ENCODE measurements at places on chromosomes 2 and 18.

DNA sequence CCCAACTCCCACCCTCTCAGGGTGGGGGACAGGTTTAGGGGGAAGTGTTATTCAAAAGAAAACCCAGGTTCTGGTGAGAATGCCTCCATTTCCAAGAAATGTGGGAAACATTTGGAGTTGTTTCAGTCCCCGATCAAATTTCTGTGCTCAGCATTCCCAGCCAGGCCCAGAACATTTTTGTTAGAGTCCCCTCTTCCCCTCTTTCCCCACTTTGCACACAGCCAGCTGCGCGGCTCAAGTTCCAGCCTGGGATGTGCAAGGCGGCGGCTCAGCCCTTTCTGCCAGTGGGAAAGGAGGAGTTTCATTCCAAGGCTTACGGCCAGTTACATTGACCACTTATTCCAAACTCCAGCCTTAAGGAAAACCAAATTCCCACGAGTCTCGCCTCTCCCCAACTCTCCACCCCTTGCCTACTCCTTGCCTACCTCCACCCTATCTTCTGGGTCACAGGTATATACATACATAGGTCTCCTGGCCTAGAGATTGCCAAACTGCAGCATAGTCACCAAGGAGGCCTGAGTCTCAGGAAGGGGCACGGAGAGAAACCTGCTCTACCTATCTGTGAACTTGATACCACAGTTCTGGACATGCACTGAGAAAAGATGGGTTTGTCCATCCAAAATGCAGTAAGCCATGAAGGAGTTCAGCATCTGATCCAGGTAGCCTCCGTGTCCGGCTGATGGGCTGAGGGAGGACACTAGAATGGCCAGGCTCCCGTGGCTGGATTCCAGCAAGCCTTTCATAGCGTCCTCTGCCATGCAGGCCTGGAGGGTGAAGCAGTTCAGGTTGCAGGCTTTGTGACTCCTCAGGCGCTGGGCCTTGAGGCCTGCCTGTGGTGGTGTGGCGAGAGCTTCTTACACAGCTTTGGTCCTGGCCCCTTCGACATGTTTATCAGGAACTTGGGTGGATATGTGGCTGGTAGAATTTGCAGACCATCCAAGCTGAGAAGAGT is 154.5 kb downstream of the ZFP36L2 start:
- DNase-seq, result no peak

- DNase-seq, result no peak
These were observed 77.6 kb downstream of the CCDC148 start for GRCh38 chr2:158378926-158379325.

DNA sequence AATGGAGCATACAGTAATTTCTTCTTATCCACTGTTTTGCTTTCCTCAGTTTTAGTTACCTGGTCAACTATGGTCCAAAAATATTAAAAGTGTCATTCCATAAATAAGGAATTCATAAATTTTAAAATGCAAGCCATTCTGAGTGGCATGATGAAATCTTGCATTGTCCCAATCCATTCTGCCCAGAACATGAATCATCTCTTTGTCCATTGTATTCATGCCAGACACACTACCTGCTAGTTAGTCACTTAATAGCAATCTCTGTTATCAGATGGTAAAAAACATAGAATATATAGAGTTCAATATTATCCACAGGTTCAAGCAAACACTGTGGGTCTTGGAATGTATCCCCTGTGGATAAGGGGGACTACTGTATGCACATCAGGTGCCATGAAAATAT is 872.2 kb upstream of the NXPH2 start:
- no peak for DNase-seq

GRCh38 chr2:392181-392925 is 104.5 kb upstream of the ALKAL2 start:
- DNase-seq, result no peak

DNA sequence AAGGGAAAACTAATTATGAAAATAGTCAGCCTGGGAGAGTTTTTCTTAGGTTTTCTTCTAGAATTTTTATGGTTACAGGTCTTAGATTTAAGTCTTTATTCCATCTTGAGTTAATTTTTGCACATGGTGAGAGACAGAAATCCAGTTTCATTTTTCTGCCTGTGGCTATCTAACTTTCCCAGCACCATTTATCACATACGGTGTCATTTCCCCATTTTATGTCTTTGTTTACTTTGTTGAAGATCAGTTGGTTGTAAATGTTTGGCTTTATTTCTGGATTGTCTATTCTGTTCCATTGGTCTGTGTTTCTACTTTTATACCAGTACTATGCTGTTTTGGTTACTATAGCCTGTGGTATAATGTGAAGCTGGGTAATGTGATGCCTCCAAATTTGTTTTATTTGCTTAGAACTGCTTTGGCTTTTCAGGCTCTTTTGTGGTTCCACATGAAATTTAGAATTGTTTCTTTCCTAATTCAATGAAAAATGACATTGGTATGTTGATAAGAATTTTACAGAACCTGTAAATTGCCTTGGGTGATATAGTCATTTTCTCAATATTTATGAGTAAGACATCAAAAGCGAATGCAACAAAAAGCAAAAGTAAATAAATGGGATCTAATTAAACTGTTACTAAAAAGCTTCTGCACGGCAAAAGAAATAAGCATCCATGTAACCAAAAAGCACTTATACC is 146.1 kb upstream of the NOL4 start:
- DNase-seq, result no peak

DNA sequence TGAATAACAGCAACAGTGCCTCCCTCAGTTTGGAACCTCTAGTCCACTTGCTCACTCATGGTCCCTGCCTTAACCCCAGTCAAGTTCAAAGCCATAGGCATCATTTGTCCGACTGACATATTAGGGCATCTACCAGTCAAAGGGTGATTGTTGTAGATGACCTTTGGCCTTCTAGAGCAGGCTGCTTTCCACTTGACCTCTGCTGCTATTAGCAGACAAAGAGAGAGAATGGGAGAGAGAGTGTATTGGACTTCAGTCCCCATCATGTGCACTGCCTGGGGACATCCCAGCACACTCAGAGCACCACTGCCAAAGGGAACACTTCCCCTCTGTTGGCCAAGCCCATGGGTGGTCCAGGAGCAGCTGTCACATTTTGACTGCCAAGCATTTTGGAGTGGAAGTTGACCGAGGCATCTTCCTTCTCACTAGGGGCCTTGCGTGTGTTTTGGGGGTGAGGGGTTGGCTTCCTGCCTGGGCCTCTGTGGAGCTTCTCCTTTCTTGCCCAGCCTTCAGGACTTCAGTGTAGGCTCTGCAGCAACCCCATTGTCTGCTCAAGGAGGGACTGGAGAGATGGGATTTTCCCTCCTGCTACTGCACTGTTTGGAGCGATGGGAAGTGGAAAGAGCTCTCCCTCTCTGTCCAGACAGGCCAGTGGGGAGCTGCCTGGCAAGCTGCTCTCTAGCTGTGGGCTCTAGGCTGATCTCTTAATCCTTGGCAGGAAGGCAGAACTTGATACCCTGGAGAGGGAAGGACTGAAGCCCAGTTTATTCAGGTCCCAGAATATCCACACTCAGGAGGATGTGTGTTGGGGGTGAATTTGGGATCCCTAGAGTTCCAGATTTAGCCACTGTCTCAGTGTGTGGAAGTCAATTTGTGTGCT is 68.1 kb downstream of the TMEM247 start:
- no peak for DNase-seq

- DNase-seq, result no peak
These were observed 19.2 kb downstream of the E2F6 start for GRCh38 chr2:11446733-11447248.

DNA sequence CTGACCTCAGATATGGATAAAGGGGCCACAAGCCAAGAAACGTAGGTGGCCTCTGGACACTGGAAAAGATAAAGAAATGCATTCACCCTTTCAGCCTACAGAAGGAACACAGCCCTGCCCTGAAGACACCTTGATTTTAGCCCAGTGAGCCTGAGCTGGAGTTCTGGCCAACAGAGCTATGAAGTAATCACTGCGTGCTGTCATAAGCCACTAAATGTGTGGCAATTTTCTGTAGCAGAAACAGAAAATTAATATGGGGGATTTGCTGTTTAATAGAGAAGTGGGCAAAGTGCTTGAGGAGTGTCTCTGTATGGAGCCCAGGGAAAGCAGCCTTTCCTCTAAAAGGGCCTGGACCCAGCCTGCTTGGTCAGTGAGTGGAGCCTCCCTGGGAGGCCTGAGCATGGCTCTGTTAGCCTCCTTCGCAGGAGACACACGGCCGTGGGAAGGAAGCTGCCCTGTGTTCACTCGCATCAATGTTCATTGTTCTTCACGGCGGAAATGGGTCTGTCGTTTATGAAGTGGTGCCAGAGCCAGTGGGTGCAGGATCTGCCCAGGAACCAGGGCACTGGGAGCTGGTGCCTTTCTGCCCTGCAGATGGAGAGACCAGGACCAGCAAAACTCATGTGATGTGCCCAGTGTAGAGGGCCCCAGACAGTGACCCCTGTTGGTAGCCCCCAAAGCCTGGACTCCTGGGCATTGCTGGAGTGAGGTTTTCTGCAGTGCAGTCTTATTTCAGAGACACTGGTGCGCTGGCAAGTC is 268.9 kb downstream of the NDUFA10 start:
- DNase-seq, result no peak

GRCh38 chr2:239736358-239737143 is 288.6 kb downstream of the NDUFA10 start:
- DNase-seq, result no peak

DNA sequence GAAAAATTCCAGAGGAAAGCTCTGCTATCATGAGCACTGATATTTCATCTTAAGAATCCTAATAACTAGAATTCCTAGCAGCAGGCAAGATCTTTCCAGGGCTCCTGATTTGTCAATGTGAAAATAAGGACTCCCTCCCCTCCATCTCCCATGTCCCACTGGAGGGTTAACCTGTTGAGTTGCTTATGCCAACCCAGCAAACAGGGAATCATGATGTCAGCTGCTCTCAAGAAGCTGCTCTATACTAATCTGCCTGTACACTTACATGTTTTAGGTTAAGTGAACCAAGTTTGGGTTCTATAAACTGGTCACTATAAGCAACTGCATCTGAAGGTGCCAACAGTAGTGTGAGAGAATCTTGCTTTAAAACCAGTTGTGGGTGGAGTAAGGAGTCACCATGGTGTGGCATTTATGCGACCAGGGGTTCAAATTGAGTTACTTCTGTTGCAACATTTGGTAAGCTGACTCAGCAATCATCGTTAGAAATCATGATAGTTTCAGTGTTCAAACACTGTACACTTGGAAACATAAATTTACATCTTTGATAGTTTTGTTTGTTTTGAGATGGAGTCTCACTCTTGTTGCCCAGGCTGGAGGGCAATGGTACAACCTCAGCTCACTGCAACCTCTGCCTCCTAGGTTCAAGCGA is 53.4 kb downstream of the STK25 start:
- no peak for DNase-seq

Data from upper lobe of right lung (tissue), 1 donor.